ENCODE measurements at places on chromosomes 2 and 18.
A peak's percentile ranks its signal among the peaks of the same experiment; 100 is the strongest.

- peak; percentile 5 for DNase-seq
Measured at GRCh38 chr2:218622606-218623365, 15.1 kb downstream of the PLCD4 start.

DNA sequence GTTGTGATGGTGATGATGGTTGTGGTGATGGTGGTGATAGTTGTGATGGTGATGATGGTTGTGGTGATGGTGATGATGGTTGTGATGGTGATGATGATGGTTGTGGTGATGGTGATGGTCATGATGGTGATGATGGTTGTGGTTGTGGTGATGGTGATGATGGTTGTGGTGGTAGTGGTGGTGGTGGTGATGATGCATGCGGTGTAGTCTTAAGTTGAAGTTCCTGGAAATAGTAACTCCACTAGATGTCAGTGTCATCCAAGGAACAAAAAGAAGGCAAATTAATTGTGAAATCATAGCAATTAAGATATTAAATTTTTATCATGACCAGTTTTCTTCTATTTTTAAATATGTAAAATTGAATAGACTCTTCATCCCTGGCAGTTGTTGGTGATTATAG lies 309.2 kb downstream of the AGAP1 start:
- DNase-seq = no peak

GRCh38 chr18:61426492-61427053 lies 93.3 kb downstream of the CDH20 start:
- DNase-seq = no peak

DNA sequence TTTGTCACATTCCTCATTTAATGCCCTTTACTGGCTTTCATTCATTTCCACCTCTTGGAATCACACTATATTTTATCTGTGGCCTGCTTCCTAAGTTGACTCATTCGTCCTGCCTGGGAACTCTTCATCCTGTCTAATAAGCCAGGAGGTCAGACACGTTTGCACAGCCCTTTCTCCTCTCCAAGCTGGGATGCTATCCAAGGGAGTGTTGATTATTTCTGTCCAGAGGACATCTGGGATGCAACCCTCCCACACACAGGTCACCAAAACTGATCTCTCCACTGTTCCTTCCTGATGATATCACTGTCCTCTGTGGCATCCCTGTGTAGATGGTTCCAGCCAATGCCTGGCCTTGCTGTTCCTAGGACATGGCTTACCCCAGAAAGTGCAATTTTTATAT lies 79.8 kb upstream of the NOSTRIN start:
- peak; percentile 76 for DNase-seq

GRCh38 chr2:146785101-146785500 lies 1059.7 kb upstream of the ACVR2A start:
- no peak for DNase-seq

DNA sequence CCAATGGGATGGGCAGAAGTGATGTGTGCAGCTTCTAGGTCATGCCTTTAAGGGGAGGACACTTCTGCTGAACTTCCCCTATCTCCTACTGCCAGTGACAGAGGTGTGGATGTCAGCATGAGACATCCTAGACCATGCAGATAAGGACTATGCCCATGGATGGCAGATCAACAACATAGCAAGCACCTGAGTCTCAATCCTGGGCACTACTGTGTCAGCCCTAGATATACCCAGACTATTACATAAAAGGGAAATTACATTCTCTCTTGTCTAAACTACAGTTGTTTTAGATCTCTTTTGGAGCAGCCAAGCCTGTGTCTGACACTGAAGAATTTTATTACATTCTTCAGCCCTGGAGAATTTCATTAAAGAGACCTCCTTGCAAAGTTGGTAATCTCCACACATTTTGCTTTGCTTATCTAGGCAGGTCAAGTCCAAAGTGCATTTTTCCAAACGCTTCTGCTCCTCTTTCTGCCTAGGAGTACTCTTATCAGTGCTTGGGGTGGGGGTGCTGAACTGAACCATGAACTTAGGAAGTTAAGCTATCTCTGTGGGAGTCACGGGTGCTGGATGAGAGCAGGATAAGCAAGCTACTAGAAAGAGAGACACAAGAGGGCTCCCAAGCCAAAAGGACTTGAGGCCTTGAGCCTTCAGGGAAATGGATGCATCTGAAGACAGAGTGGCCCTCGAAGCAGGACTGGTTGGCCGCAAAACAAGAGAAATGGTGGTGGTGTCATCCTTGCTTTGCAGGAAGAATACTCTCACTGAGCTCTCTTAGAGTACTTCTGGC lies 95.2 kb upstream of the SPRED2 start:
- DNase-seq = no peak

- peak; percentile 15 for DNase-seq
Measured at GRCh38 chr18:63063171-63063570, 256.4 kb downstream of the BCL2 start.

- DNase-seq = no peak
Measured at GRCh38 chr18:79662034-79662433, 17.6 kb upstream of the CTDP1 start.
